ENCODE measurements at places on chromosomes 2 and 18.

GRCh38 chr18:34915046-34915445 lies 126.2 kb upstream of the MAPRE2 start:
- no peak for DNase-seq

- DNase-seq: no peak
These were observed 4.8 kb downstream of the DHRS9 start for GRCh38 chr2:169073963-169074751.

DNA sequence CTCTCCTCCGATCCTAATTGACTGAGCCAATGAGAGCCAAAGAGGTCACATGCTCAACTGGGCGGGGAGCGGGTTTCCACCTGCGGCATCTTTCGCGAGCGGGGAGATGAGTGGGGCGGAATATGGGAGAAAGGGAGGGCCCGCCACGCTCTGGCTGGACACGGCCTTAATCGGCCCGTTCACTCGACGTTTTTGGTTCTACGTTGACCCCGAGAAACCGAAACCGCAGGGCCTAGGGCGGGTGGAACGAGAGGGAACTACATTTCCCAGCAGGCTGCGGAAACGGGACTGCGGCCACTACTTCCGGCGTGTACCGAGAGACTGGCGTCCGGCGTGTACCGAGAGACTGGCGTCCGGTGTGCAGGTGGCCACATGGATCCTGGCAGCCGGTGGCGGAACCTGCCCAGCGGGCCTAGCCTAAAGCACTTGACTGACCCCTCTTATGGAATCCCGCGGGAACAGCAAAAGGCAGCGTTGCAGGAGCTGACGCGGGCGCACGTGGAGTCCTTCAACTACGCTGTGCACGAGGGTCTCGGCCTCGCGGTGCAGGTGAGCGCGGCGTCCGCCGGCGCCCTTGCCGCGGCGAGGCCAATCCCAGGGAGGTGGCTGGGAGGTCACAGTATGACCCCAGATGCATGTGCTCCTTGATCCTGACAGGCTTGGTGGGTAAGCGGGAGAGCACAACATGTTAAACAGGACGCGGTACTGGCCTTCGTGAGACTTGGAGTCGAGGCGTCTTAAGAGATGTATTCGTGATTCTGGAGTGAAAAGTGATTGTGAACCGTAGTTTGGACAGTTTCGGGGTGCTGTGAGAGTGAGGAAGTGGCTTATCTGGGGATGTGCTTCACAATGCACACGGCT lies at the start of gene POLR1B:
Gene POLR1B (plus strand): TSS at position 343 of the 861 bp plus-strand sequence. CDS start 30 bp downstream, at position 373.
- DNase-seq: peak; percentile 65

- no peak for DNase-seq
These were observed 166.7 kb downstream of the CTIF start for GRCh38 chr18:48705531-48705930.
